ENCODE measurements at places on chromosomes 3 and 15.

DNA sequence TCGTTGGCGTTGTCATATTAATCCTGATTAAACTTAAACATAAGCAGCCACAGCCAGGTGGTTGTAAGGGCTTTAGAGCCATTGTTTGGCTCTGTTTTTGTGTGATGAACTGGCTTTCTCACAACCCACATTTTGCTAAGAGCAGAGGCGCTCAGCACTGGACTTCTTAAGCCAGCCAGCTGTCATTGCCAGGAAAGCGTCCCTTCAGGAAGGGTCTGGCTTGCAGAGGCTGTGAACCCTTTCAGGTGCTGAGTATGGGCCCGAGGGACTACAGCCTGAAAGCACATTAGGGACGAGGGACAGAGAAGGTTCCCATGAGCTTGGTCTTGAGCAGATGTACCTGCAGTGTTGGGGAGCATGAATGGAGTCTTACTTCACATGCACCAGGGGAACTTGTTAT, 112.3 kb downstream of the CHCHD6 start:
- no peak for DNase-seq

GRCh38 chr3:60080648-60081047, 1030.8 kb upstream of the CFAP20DC start:
- no peak for DNase-seq

DNA sequence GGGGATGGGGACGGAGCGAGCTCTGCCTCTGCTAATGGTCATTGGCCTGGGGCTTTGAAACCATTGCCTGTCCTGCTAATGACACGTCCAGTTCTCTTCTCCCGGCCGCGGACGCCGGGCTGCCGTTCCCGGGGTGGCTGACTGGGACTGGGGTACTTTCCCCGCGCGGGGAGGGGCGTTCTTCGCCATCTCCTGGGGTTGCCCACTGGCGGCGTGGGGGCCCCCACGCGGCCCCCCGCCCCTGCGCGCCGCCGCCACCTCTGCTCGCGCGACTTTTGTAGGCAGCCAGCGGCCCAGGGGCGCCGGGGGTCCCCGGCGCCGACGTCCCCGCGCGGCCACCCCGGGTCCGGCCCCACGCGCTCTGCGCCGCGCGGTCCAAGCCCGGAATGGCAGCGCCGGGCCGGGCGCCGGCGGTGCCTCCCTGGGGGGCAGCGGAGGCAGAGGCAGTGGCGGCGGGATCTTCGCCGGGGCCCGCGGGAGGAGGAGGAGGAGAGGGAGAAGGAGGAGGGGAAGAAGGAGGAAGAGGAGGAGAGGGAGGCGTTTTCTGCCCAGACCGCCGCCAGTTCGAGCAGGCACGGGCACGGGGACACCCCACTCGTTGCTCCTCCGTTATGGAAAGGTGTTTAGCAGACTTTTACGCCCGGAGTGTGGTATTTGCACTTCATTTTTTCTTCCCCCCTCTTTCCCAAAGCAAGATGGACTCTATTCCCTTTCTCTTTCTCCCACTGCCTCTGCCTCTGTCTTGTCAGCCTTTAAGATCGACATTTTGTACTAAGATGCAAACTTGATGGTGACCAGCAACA, 2.3 kb downstream of the BBX start:
- DNase-seq: peak; percentile 5

DNA sequence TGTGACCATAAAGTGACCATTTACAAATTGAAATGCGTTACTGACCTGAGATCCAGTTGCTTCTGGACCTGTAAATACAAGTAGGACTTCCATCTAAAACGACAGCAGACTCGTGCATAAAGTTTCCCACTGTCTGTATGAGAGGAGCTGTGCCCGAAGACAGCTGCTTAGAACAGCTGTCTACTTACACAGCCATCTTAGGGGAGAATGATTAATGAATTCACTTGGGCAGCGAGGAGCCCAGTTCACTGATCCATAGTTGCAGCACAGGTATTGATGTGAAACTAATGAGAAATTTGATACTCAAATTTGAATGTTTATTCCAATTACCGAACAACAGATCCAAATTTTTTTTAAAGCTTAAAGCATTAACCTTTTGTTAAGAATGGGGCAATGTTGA, 748.1 kb downstream of the NR2F2 start:
- no peak for DNase-seq

DNA sequence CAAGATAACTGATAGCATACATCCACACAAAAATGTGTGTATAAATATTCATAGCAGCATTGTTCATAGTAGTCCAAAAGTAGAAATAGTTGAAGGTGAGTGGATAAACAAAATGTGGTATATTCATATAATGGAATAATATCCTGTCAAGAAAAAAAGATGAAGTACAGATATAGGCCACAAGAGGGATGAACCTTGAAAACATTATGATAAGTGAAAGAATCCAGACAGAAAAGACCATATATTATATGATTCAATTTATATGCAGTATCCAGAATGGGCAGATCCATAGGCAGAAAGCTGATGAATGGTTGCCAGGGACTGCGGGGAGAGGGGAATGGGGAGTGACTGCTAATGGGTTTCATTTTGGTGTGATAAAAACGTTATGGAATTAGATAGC, 54.3 kb upstream of the TNIK start:
- DNase-seq: no peak

GRCh38 chr3:31402117-31402516, 130.6 kb upstream of the STT3B start:
- no peak for DNase-seq
